ENCODE measurements at places on chromosomes 13 and 19.

GRCh38 chr19:15443838-15444237 is 5.9 kb downstream of the WIZ start:
- no peak for DNase-seq

GRCh38 chr13:77521194-77521593 is 14.3 kb upstream of the SCEL start:
- peak; percentile 97 for DNase-seq

DNA sequence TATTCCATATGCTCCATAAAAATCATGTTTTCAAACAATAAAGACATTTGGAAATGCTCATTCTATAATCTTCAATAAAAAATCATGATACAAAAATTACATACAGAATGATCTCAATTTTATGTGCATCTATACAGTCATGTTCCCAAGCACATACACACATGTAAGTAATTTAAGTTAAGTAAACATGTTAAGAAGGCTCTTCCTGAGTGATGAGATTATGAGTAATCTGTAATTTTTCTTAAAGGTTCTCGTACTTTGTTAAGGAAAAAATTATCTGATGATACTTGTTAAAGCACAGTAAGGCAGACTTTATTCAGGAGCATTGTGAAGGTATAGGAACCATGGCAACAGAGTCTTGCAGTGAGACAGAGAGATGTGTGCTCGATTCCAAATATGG is 30.0 kb upstream of the DLEU7 start:
- DNase-seq, result peak; percentile 48

- no peak for DNase-seq
Measured at GRCh38 chr13:97376981-97377380, 57.0 kb upstream of the RAP2A start.

DNA sequence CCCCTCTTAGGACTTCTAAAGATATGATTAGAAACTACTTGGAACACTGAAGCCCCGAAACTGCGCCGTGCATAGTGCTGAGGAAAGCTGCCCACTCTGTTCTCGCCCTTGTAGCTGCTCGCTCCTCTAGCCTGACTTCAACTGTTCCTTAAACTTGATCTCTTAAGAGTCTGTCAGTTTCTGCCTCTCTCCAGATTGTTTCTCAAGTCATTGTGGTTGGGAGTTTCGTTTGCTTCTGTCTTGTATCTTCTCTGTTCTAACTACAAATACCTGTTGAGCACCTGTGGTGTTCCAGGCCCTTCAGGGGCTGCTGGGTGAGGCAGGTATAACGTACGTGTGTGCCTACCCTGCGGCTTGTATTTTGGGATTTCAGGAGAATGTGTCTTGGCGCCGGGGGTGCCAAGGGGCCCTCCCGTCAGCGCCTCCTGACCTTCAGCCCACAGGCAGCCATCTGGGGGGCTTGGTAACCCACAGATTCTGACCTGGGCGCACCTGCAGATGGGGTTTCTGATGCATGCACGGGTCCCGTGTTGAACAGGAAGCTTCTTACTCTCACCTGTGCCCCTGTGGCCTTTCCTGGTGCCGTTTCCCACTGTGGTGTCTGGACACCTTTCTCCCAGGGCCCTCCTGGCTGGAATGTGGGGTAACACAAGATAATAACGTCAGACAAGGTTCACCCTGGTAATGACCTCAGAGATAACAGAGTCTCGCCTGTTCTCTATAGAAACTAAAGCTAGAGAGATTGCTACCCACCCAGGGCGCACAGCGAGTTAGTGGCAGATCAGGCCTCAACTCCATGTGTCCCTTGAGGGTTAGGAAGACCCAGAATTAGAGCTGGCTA is 17.2 kb upstream of the DCUN1D2 start:
- DNase-seq, result no peak

GRCh38 chr13:41648314-41648935 is 191.1 kb downstream of the RGCC start:
- peak; percentile 79 for DNase-seq

GRCh38 chr13:73136776-73137175 is 78.0 kb downstream of the KLF5 start:
- DNase-seq, result no peak

DNA sequence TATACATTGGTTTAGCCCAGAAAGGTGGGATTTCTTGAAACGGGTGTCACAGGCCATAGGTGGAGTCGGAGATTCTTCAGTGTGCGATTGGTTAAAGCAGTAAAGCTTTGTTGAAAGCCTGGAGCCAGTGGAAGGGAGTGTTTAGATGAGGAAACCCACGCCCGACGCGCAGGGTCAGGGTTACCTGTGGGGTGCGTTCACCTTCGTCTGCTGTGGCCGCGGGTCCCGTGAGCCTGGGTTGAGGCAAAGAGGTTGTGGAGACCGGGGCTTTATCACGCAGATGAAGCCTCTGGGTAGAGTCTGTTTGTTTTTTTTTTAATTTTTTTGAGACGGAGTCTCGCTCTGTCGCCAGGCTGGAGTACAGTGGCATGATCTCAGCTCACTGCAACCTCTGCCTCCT is 30.4 kb downstream of the ATP11A start:
- no peak for DNase-seq

GRCh38 chr13:111667757-111668156 is 347.3 kb downstream of the TEX29 start:
- no peak for DNase-seq

DNA sequence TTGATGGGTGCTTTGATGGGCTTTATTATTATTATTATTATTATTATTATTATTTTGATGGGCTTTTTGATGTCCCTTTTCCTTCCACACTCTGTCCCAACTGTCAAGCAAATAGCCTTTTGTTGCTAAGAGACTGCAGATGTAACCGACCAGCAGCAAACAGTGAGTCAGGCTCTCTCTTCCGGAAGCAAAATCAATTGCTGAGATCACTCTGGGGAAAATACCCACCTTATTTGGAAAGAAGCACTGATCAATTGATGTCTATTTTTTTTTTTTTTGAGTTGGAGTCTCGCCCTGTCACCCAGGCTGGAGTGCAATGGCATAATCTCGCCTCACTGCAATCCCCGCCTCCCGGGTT is 2.9 kb downstream of the LDLR start:
- DNase-seq, result peak; percentile 72

- no peak for DNase-seq
Measured at GRCh38 chr13:113059891-113060290, 45.7 kb upstream of the F7 start.

GRCh38 chr19:50268041-50268440 is 61.1 kb downstream of the KCNC3 start:
- DNase-seq, result no peak

DNA sequence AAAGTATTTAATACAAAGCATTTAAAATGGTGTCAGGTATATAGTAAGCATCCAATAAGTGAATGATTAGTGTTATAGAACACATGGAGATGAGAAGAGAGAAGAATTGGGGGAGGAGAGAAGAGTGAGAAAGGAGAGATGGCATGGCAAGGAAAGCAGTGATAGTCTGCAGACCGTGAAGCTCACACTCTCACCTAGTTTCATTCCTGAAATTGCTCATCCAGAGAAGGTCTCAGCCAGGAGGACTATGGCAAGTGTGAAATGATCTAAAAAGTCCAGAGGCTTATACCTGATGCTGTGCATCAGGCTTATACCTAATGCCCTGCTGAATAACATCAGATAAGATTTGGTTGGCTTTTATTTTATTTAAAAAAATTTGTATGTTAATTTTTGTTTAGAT is 351.6 kb upstream of the KLF12 start:
- no peak for DNase-seq

DNA sequence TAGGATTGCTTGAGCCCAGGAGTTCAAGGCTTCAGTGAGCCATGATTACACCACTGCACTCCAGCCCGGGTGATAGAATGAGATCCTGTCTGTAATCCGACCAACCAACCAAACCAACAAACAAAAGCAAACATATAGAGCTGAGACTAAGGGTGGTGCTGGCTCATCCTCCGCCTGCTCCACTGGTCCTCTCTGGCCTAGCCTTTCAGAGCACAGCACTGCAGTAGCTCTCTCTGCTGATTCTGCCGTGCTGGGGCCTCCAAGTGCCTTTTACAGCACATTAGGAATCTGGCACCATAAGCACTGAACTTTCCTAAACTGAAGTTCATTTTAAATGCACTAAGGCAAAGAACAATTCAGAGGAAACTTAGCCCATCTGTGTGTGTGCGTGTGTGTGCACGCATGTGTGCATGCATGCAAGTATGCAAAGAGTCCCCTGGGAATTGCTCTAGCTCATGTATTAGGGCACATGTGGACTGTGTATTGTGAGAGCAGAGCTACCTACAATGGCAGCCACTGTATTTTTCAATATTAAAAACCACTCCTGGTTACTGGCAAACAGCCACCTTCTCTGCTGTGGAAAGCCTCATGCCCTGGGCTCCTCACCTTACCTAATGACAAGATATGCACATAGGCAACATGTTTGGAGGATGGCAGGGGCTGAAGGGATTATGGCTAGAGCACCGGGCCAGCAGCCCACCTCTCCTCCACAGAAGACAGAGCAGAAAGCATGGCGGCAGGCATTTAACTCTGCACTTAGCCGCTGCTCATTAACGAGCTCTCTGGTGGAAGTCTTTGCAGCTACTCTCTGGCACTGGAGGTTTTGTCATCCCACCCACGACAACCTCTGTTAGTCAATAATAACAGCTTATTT is 223.1 kb upstream of the TSHZ3 start:
- no peak for DNase-seq

- DNase-seq, result no peak
Measured at GRCh38 chr13:113862191-113862930, 1.5 kb downstream of the GAS6 start.

DNA sequence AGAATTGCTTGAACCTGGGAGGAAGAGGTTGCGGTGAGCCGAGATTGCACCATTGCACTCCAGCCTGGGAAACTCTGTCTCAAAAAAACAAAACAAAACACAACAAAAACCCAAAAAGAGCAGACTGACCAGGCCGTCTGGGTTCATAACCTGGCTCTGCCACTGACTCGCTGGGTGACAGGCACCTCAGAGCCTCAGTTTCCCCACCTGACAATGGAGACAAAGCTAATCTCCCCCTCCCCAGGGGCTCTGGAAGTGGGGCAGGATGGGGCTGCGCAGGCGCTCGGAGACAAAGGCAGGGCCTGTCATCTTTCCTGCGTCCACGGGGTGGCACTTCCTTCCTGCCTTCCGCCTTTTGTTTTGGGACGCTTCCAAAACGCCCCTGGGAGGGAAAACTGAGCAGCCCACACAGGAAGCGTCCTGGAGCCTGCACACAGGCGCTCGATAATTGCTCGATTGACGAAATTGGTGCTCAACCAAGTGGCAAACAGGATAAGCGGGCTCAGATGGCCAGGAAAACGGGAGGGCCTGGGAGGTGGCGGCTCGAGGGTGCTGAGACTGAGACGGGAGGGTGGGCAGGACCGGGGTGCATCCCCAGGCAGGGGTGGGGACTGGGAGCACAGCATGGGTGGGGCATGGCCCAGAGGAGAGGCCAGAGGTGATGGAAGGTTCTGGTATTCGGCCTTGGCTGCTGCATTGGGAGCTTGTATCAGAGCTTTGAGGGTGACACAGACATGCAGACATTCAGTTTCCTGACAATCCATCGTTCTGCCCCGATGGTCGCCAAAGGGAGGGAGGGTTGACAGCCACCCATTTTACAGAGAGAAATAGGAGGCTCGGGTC is 17.8 kb downstream of the SPC24 start:
- peak; percentile 74 for DNase-seq

GRCh38 chr13:94825507-94825906 is 113.2 kb upstream of the SOX21 start:
- no peak for DNase-seq

DNA sequence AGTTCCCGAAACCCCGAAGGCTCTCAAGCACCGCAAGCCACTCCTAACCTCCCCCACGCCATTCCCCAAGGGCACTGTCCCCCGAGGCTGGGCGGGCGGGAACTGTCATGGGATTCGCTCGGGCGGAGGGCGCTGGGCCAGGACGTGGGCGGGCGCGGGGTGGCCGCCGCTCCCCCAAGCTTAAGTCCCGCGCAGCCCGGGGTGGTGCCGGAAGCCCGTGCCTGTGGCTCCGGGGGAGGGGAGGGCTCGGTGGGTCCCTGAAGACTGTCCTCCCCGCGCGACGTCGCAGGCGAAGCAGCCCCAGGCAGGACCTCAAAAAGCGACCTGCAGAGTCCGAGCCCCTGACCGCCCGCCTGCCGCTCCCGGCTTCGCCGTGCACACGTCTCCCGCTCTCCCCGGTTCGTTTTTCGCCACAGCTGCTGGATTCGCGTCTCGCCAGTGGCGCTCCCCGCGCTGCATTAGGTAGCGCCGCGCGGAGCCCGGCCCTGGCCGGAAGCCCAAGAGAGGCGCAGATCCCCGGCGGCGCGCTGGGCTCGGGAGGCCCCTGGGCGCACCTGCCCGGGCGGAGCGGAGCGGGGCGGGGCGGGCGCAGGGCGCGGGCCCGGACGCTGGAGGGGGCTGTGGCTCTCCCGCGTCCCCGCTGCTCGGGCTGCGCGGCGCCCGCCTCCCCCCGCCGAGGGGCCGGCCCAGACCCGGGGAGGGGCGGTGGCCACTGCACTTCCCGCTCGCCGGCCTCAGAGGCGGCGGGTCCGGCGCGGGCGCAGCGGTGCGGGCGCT is at the start of gene FARP1:
FARP1 (plus strand) TSS at position 715 of the 777 bp plus-strand sequence. CDS start 70,149 bp downstream, outside the sequence.
- DNase-seq, result peak; percentile 38

DNA sequence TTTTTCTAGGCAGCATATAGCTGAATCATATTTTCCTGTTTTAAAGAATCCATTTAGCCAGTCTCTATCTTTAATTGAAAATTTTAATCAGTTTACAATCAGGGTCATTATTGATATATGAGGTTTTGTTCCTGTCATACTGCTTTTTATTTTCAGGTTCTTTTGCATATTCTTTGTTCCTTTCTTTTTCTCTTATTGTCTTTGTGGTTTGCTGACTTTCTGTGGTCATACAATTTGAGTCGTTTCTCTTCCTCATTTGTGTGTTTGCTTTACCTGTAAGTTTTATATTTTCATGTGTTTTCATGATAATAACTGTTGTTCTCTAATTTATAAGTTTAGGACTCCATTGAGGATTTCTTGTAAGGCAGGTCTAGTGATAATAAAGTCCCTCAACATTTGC is 812.6 kb downstream of the DACH1 start:
- no peak for DNase-seq

- no peak for DNase-seq
Measured at GRCh38 chr19:3365836-3366752, at the start of gene NFIC. TSS of gene NFIC (plus strand) at chr19:3366583. CDS start at chr19:3366637, 54 bp downstream.

DNA sequence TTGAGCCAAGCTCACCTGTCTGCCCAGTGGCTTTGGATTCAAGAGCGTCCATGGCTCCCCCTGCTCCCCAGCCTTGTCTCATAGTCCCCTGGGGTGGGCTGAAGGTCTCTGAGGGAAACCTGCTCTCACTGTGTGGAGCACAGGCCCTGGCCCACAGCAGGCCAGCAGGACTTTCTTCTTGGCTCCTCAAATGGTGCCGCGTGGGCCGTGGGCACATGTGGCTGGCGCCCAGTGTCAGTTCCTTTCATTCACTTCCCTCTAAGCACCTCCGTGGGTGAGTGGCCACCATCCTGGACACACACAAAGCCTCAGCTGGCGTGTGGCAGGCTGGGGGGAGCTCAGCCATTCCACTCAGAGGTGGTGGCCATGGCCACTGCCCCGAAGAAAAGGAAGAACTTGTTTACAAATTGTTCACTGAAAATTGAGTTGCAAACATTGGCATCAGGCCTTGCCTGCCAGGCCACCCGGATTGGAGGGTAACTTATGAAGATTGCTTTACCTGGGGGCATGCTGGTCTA is 53.1 kb downstream of the C1QTNF9 start:
- DNase-seq, result no peak

- no peak for DNase-seq
Measured at GRCh38 chr19:2239771-2240770, 3.4 kb downstream of the SF3A2 start.

Measured in bronchial epithelial cell (primary cell).